ENCODE measurements at places on chromosomes 7 and 10. TPM values are rescaled to one million over a fixed set of nuclear protein-coding genes. Genes with fewer than 3 reads are reported as not detected.

DNA sequence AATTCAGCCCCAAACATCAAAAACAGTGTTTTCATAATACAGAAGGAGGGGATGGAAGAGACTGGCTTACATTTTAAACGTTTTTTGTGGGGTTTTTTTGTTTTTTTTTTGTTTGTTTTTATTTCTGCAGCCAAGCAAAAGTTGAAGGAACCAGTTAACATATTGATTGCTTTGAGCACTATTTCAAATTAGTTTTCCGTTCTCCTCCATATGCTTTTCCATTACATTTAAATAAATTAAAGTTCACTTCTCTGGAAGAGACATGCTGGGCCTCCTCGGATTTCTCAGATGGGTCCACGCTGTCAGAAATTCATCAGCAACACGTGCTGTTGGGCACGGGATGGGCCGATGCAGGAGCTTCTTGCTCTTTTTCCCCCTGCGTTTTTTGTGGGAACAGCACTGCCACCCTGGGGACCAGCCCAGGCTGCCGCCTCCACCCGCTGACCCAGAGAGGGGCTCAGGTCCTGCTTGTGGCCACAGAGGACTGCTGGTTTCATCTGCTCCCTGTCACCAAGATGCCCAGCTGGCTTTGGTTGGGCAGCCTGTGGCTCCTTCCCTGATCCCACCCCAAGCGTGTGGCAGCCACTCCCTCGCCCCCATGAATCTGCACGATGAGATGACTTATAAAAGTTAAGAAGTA is 67.7 kb upstream of the CHST15 start:
- no peak for DNase-seq

DNA sequence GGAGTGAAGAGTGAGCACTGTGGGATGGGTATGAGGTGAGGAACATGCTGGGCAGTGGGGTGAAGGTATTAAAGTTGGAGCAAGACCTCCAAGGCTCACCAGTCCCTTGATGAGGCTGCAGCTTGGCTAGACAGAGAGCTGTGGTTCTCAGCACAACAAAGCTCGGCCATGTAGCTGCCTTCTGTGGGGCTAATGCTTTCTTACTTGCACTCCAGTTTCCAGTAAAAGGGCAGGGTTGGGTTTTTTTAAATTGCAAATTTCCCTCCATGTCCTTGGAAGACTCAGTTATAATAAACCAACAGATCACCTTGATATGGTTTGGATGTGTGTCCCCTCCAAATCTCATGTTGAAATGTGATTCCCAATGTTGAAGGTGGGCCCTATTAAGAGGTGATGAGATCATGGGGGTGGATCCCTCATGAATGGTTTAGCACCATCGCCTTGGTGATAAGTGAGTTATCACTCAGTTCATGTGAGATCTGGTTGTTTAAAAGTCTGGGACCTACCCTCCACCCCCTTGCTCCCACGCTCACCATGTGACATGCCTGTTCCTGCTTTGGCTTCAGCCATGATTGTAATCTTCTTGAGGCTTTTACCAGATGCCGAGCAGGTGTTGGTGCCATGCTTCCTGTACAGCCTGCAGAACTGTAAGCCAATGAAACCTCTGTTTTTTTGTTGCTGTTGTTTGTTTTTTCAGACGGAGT is 55.9 kb downstream of the ATXN7L1 start:
- DNase-seq, result no peak

Gene ADGRA1
- not detected for total RNA-seq

Gene TAC1
- total RNA-seq, result not detected

DNA sequence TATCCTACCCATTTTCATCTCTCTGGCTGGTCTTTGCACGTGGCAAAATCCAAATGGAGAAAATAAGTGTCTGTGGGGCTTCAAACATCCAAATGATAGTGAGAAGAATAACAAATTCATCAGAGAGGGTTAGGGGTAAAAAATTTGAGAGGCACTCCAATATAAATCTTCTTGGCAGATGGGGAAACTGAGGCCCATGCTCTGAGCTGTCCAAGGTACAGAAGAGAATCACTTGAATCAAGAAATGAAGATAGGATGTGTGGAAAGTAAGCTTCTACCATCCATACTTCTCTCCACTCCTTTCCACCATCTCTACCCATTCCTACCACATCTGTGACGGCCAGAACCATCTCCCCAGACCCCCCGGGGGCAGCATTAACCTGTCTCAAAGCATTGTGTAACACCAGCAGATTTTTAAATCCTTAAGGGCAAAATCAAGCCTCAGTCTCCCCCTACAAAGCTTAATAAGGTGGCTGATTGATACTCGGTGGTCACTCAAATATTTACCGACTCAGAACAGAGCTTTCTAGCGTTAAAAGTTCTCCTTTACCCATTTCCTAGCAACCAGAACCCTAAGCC is 818 bp downstream of the GOT1 start:
- DNase-seq, result no peak

Gene MET
- total RNA-seq, result 55.0 TPM

Gene TMEM196
- total RNA-seq, result not detected

DNA sequence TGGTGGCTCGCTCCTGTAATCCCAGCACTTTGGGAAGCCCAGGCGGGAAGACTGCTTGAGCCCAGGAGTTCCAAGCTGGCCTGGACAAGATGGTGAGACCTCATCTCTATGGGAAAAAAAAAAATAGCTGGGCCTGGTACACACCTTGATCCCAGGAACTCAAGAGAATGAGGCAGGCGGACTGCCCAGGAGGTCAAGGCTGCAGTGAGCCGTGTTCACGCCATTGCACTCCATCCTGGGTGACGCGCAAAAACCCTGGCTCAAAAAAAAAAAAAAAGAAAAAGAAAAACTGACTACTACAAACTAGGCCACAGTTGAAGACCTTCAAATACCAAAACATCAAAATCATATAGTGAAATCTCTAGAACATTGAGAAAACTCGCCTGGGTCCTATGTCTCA is 3.9 kb downstream of the BRAT1 start:
- DNase-seq, result no peak

Gene ASB10
- total RNA-seq, result not detected

DNA sequence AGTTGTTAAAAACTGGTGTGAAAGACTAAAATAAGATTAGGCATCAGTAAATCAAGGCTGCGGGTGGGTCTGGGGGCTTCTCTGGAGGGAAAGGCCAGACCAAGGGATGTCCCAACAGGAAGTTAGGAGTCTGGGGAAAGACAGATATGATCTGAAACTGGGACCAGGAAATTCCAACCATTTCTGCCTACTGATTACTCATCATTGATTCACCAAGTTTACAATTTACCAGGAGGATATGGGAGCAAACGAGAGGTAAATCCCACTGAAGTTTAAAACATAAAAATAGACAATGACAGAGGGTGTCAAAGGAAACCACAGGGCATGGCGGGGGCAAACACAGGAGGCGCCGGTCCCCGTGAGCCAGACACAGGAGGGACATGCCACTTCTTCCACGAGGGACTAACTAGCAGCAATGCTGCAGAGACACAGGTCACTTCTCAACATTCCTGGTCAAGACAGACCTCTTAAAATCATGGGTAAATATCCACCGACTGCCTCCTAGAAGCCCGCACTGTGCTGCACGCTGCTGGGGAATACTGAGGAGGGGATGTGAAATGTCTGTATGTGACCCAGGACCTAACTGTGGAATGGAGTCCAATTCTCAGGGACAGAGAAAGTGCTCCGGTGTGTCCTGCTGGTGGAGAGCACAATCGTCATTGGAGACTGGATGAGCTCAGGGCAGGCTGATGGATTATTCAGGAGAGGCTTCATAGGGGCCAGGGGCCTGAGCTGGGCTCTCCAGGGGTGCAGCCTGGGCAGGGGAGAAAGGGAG is 153.4 kb upstream of the KLF14 start:
- DNase-seq, result peak; percentile 86

DNA sequence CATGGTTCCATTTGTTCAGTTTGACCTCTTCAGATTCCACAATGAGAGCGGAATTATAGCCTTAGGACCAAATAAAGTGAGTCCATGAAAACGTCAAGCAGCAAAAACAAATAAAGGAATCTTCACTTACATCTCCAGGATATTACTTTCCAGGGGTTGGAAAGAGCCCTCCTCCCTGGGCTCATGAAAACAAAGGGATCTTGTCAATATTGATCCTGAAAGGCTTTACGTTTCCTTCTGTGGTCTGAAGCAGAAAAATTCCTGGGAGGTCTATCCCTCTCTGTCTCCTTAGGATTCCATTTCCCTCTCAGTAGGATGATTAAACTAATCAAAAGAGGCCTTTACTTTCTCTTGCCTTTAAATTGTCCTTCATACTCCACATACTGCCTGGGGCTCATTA is 293.5 kb downstream of the GPAM start:
- DNase-seq, result no peak

GRCh38 chr7:108802650-108803049 is 233.0 kb downstream of the DNAJB9 start:
- DNase-seq, result no peak

DNA sequence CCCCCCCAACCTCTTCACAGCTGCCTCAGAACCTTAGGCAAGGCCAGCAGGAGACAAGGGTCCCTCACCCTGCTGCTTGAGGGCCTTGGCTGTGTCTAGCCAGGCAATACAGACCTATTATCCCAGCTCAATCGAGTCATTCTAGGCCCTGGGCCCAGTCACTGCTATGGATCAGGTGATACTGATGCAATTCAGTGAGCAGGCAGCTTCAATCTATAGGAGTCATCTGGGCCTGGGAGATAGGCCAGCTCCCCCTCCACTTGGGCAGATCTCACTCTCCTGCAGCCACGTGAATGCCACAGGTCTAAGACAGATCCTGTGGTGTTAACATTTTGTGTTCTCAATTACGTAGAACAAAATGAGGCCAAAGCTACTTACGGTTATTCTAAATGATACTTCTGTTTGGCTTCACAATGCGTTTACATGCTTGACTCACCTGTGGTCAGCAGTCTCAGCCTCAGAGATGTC is 68.0 kb upstream of the LRRC4 start:
- peak; percentile 51 for DNase-seq

DNA sequence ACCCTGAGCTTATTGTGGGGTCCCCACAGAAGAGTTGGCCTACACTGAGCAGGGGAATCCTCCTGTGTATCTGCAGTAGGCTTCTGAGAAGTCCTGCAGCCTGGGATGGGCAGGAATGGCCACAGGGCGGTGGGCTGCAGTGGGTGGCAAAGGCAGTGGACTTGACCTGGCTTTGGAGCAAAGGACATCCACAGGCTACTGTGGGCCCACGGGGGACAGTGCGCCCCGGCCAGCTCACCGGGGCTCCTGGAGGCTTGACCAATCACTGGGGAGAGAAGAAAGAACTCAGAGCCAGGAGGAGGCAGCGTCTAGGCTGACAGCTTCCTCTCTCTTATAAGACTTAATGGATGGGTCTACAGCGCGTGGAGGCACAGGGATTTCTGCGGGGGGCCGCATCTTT is 488.8 kb upstream of the MGMT start:
- DNase-seq, result no peak

Gene RELN
- total RNA-seq, result 0.36 TPM

DNA sequence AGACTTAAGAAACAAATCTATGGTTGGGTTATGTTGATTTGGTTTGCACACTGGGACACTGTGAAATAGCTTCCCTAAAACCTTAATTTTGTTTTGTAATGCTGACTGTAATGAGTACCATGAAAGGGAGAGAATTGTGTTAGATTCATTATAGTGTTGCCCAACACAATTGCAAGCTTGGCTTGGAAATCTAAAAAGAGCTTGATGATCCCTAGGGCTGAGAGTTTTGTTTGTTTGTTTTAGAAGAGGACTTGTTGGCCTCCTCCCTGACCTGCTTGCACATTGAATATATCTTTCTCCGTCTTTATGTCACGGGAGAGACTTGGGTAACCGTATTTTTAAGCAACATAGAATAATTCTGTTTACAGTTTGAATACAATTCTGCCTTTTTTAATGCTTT is 410.1 kb downstream of the ARL4A start:
- no peak for DNase-seq

DNA sequence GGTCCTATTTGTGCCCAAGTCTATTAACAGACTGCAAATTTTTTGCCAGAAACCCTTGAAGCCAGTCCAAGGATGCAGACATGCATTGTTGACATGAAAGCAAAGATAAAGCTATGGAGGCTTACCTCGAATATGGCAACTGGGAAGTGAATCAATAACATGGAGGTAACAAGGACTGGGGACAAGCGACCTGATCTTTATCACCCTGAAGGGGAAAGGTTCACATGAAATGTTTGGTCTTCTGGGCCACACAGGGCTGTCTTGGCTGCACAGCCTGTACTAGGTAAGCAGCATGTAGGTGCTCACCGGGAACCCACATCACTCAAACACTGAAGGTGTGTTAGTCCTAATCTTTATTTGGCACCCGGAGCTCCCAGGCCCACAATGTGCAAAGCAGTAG is 17.9 kb downstream of the ERCC6 start:
- DNase-seq, result no peak

Gene SPDYE2B
- total RNA-seq, result not detected

- DNase-seq, result peak; percentile 98
Measured at GRCh38 chr10:86711513-86712316, 43.4 kb downstream of the LDB3 start.

Gene C10orf143
- total RNA-seq, result 2.5 TPM

- peak; percentile 59 for DNase-seq
Measured at GRCh38 chr7:31811650-31812461, 124.8 kb downstream of the PPP1R17 start.

DNA sequence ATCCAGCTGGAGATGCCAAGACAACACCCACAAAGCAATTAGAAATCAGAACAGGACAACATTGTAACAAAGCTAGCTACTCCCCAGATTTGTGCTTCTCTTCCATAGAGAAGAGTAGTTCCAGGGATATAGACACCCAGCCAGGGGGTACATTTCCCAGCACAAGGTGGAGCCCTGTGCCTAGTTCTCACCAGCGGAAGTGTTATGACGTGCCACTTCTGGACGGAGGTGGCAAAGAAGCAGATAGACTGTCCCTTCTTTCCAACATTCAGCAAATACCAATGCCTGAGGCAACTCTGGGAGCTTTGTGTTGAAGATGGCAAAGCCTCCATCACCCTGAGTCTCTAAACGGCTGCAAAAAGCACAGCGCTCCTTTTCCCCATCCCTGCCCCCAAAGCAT is 23.4 kb upstream of the GSAP start:
- no peak for DNase-seq

Gene LBX1
- not detected for total RNA-seq

DNA sequence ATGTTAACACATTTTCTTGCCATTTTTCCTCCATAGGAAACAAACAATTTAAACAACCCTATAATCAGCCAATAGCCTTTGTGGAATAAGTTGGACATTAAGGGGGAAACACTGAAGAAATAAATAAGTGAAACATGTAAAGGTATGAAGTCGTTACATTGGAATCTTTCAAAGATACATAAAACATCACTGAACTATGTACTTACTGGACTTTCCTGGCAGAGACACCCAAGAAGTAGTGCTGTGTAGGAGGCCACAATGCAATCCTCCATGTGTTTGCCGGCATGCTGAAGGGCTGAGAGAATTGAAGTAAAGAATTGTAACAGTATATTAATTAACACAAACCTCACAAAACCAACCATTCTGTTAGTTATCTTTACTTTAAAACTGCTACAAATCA is 76.5 kb upstream of the GRID1 start:
- DNase-seq, result no peak

Gene LMBR1
- total RNA-seq, result 44.8 TPM

Gene PAPOLB
- total RNA-seq, result under 0.01 TPM

GRCh38 chr7:5678295-5679047 is 103.0 kb downstream of the RNF216 start:
- peak; percentile 9 for DNase-seq
